ENCODE measurements at places on chromosomes 2 and 18.

GRCh38 chr18:56489893-56490292, 148.5 kb downstream of the TXNL1 start:
- no peak for DNase-seq

DNA sequence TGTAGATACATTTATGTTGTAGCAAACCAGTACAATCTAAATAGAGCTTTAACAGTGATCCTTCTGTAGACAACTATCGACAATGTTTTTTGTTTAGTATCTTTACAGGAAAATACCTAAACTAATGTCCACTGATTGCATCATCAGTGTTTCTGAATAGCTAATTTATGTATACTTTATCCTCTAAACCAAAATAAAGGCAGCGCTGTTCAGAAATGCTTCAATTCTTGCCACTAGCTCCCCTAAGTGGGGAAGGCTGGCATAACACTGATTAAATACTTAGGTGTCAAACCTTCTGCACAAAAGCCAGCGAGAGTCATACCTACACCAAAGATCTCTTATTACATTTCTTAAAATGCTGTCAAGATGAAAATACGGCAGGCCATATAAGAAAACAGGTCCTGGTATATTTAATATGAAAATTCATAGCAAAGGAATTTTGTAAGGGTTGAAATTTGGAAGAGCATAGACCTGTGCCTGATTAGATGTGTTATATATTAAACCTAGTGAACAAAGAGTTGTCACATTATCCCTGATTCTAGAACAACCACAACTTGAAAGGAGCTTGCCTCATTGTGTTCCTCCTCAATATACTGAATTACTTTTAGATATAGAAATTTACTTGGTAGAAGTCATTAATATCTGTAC, 1693.4 kb upstream of the SLC39A10 start:
- no peak for DNase-seq

DNA sequence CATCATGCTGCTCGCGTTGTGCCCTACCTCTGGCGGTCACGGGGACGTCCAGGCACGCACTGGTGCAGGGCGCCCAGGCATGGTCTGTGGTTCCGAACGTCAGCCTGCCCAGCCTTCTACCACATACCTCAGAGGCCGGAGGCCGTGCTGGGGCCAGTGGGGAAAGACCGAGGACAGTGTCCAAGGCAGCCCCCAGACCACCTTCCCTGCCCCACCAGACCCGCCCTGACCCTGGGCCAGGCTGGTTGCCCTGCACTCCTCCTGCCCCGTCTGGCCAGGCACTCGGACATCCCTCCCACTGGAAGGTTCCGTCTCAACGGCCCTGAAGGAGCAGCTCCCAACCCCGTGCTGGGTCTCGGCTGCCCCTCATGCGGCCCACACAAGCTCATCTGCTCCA, 32.8 kb downstream of the SLC66A2 start:
- no peak for DNase-seq

- no peak for DNase-seq
Measured at GRCh38 chr2:46887028-46887885, 28.3 kb downstream of the MCFD2 start.

- DNase-seq, result no peak
Measured at GRCh38 chr2:188303363-188304031, 11.8 kb downstream of the GULP1 start.

DNA sequence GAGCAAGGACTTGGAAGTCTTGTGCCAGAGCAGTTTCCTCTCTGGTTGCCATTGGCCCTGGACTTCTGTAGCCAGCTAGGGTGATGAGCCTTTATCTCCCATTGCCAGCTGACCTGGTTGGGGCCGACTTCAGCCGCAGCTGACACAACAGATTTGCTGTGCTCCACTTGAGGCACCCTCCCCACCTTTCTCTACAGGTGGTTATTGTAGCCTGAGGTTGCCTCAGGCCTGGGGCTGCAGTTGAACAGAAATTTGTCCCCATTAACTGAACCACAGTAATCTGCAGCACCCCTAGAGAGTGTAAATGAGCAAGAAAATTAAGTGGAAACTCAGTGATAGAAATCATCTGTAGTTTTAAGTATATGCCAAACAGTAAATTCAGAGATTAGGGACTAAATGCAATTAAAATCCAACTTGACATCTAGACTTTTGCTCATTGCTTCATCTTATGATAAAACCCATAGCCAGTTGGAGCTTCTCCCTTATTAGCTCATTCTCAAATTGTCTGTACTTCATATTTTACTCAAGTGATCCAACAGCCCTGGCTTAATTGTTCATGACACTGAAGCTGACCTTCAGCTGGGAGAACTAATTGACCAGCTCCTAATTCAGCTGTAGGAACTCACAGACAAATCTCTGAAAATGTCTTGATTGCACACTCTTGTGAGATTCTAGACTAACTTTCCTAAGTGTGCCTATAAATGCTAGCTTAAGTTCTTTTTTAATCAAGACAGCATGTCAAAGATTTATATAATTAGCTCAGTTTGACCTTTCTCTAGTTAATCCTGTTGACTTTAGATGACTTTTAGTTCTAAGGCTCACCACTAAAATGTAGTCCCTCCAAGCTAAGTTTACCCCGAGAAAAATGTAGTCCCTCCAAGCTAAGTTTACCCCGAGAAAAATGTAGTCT, 48.9 kb downstream of the COPS8 start:
- no peak for DNase-seq

GRCh38 chr2:179744401-179744800, 117.0 kb downstream of the ZNF385B start:
- DNase-seq, result no peak

DNA sequence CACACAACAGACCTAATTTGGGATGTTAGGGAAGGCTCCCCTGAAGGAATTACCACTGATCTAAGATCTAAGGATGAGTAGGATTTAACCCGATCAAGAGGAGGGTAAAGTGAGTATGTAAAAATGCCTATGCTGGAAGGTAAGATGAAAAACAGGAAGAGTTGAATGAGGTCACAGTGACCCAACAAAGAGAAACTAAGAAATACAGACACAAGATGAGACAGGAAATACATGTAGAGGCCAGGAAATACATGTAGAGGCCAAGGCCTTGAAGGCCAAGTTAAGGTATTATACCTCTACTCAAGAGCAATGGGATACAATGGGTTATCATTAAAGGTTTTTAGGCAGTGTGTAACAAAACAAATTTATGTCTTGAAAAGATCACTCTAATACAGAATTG, 131.6 kb upstream of the TANK start:
- no peak for DNase-seq

DNA sequence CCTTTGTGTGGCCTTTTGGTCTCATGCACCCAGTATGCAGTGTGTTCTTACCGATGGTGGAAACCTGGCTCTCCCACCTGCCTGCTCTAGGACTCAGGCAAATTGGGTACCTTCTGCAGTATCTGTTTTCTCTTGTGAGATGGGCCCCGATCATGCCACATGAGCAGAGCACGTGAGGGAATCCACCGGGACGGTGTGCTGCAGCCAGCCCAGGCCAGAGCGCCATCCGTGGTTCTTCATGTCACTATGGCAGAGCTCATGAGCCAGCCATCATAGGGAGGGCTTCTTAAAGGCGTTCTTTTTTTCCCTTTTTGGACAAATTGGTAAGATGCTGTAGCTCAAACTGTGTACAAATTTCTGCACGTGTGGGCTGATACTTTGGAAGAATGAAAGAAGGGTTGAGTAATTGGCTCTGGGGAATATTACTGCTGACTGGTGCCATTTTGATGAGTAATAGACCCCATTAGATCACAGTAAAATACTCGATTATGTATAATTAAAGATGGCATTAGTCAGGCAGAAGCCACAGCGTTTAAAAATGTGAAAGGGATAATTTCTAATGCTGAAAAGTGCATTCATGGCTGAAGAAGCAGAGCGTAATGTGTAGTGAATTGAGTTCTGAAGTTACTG, 19.2 kb downstream of the SH3RF3 start:
- no peak for DNase-seq

- DNase-seq, result no peak
Measured at GRCh38 chr18:5073026-5073944, 123.8 kb downstream of the AKAIN1 start.

DNA sequence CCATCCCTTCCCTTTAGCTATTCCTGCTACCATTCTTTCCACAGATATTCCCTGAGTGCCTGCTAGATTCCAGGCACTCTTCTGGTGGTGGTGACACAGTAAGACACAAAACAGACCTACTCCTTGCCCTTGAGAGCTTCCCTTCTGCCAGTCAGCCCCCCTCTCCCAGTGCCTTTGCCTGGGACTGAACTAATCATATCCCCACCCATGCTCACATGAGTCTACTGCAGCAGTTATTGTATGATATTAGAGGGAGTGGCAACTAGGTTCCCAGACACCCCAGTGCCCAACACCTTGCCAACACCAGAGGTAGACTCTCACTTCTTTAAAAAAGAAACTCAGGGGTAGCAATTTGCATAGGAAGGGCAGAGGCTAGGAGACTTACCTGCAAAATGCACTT, 7.2 kb upstream of the LBH start:
- DNase-seq, result no peak

DNA sequence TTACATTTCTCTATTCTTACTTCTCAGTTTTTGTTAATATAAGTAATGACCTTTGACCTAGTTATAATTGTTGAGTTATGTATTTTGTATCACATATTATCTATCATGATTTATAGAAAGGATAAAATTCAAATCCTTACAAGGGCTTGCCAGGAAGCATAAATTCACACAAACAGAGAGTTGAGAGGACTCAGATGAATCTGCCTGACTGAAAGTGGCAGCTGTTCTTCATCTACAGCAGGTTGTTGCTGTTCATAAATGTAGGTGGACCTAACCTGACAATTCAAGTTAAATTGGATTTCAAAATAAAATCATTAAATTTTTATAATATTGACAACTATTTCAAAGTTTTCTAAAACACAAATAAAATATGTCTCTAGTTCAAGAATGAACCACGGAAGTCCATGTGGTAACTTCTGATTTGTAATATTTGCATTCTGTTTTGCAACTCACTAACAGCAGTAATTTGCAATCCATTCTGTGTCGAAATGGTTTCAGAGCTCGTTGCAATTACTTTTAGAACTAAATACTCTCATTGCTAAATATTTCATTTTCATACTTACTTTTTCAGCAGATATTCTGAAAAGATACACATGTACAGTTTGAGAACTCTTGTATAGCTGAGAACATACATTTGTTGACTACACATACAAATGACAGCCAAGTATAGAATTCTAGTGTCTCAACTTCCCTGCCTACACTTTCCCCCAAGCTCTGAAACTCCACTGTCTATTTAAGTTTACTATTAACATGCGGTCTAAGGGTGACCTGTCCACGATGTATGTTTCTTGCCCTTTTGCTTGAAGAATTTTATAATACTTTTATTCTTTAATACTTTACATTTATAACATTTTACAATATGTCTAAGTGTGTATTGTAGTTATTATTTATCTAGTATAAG, 25.7 kb downstream of the SCN7A start:
- no peak for DNase-seq

All from stimulated activated CD8-positive, alpha-beta memory T cell treated with anti-CD3 and anti-CD28 coated beads, Interleukin-2, amount 100 ng/mL, for 48 hours (primary cell).